ENCODE measurements at places on chromosomes 5 and 9.

DNA sequence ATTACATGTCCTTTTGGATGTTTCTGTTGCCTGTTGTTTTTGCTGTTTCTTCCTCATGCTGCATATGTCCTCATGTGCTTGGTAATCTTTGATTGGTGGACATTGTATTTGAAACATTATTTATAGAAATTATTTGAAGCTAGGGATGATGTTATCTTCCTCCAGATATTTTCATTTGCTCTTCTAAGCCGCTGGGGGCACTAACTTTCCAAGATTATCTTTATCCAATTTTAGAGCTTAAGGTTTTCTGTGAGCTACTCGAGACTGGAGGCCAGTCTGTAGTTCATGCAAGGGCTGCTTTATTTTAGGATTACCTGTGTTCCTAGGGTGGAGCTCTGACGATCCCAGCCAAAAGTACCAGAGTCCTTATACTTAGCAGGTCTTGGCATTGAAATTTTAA is 40.9 kb downstream of the STX17 start:
- DNase-seq, result no peak

- DNase-seq, result no peak
Observed at GRCh38 chr5:79285833-79286232, 49.9 kb downstream of the JMY start.

GRCh38 chr5:180399401-180400215 is 46.5 kb upstream of the GFPT2 start:
- DNase-seq, result no peak

DNA sequence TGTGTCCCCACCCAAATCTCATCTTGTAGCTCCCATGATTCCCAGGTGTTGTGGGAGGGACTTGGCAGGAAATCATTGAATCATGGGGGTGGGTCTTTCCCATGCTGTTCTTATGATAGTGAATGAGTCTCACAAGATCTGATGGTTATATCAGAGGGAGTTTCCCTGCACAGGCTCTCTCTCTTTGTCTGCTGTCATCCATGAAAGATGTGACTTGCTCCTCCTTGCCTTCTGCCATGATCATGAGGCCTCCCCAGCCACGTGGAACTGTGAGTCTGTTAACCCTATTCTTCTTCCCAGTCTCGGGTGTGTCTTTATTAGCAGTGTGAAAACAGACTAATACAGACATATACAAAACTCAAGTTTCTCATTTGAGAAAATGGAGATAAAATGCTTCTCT is 139.3 kb downstream of the FBXL7 start:
- no peak for DNase-seq

DNA sequence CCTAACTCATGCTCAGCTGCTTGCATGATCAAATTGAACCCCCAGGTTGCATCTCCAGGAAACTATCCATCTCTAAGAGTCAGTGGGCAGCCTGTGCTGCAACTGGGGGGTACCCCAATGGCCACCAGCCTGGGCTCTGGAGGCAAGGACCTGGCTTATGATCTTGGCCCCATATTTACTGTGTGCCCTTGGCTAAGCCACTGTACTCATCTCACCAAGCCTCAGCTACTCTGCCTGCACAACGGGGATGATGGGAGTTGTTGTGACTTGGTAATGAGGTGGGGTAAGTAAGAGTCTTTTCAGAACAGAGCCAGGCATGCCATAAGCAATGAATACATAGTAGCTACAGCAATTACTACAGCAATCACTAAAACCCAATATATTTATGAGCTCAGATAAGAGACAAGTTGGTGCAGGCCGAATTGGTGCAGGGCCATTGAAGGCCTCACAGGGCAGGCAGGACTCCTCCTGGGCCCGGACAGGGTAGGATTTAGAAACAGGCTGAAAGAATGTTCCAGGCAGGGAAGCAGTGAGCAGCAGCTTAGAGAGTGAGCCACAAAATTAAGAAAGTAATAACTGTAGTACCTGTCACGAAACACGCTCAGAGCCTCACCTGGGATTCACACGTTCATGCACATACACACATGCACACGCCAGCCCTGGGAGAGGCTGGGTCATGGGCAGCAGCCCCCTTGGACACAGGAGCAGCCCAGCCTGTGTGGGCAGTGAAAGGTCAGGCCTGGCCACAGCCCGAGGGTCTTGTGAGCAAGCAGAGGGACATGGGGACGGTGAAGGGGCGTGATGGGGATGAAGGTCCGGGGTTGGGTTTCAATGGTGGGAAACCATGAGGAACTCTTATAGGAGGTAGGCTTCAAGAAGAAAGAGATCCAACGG is 74.1 kb downstream of the PAX5 start:
- DNase-seq, result no peak

DNA sequence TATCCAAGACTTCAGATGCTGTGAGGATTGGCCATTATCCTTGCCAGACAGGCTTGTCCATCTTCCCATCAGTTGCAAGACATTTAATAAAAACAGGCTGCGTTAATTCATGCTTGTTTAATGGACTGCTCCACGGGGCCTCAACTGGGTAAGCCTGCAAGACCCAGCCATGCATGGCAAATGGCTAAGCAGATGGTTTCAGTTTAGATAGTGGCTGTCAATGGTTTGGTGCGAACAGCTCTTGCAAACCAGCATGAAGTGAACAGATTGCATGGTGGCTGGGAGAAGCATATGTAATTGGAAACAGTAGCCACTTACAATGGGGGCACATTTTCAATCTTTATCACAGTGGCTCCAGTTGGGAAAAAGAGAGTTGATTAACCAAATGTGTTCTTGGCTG is 628.2 kb upstream of the KLF4 start:
- DNase-seq, result peak; percentile 21

- DNase-seq, result no peak
Observed at GRCh38 chr5:108703313-108703712, 44.4 kb upstream of the FER start.

DNA sequence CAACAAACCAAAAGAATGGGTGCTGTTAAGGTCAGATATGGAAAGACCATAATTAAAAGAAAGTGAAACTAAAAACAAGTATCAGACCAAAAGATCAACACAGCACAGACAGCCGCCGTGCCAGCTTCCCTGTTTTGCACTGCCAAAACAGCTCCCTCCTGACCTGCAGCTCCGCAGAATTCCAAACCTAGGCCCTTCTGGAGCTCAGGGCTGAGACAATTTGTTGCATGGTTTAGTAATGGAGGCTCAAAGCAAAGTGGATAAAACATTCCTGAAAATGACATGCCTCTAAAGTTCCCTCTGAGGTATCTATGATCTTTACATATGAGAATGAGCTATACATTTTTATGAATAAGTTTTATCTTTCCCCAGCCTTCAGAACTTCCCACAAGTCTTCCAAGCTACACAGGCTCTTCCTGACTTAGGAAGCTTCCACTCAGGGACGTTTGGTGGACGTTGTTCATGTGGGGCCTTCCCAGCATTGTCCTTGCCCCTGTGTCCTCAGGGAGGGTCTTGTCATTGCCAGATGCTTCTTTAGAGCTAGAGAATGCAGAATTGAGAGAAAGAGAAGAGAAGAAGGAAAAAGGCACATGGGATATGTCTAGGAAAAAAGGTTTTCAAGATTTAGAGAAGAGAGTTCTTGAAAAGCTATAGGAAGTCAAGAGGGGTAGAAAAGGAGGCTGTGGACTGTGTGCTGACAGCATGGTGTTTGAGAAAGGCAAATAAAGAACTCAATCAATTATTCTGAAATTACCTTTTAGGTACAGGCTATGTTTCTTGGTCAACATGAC is 28.4 kb upstream of the SSBP2 start:
- peak; percentile 8 for DNase-seq

GRCh38 chr5:9894571-9895301 is 264.6 kb upstream of the TAS2R1 start:
- DNase-seq, result peak; percentile 16

GRCh38 chr5:160442824-160443431 is 21.3 kb downstream of the PTTG1 start:
- peak; percentile 8 for DNase-seq

- no peak for DNase-seq
Observed at GRCh38 chr9:104482921-104483570, 21.0 kb upstream of the OR13F1 start.

DNA sequence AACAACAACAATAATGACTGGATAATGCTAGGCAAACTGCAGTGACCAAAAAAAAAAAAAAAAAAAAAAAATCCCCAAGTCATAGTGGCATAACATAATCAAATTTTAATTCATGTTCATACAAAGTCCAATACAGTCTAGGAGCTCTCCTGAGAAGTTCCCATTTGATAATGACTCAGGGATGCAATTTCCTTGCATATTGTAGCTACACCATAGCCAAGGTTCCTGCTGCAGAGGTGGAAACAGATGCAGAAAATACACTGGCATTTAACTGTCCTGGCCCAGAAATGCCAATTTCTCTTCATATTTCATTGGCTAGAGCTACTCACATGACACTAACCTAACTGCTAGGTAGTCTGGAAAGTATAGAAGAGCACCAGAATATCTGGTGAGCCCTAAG is 72.2 kb upstream of the SLC12A2 start:
- no peak for DNase-seq

- DNase-seq, result no peak
Observed at GRCh38 chr5:121251954-121252353, 599.7 kb upstream of the FTMT start.

DNA sequence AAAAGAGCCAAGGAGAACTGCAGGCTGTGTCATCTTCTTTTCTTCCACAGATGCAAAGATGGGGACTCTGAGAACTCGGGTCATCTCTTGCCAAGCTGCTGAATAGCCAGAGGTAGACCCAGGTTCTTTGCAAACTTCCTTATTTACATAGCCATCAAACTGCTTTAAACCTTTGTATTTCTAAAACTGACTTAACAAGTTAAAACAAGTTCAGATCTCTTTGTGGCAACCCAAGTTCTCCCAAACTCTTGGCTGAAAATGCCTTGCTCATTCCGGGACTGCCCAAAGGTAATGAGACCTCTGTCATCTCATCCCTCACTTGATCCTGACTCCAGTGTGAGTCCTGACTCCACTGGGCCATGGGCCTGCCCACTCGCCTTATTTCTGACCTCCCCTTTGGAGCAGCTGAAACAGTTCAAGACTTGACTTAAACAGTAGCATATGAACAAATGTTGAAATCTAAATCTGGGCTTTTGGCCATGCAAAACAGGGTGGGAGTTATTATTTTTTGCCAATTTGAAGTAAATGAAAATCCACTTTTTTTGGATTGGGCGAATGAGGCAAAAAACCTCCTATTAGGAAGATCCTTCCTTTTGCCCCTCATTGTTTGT is 50.6 kb downstream of the FBXL7 start:
- no peak for DNase-seq

DNA sequence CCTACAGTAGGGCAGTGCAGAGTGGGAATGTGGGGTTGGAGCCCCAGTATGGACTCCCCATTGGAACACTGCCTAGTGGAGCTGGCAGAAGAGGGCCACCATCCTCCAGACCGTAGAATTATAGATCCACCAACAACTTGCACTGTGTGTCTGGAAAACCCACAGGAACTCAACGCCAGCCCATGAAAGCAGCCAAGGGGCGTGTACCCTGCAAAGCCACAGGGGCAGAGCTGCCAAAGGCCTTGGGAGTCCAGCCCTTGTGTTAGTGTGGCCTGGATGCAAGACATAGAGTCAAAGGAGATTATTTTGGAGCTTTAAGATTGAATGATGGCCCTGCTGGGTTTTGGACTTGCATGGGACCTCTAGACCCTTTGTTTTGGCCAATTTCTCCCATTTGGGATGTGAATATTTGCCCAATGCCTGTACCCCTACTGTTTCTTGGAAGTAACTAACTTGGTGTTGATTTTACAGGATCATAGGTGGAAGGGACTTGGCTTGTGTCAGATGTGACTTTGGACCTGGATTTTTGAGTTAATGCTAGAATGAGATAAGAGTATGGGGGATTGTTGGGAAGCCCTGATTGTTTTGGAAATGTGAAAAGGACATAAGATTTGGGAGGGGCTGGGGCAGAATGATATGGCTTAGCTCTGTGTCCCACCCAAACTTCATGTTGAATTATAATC is 266.8 kb downstream of the SEMA5A start:
- no peak for DNase-seq

DNA sequence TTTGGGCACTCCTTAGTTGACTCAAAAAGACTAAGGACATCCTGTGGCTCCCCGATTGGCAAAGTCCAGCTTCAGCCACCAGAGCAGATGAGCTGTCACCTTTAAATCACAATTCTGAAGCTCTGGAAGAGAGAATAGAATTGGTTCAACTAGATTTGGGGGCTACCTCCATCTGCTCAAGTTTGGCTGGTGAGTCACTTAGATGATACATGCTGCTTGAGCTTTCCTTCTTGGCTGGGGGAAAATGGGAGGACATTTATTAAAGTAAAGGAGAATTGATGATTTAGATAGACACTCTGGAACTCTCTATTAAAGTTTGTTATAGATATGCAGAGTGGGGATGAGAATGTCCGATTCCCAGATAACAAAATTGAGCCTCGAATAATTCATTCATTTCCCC is 30.0 kb upstream of the GRIA1 start:
- DNase-seq, result no peak

- no peak for DNase-seq
Observed at GRCh38 chr5:42404366-42404765, 18.9 kb upstream of the GHR start.

GRCh38 chr9:98370976-98371315 is 115.5 kb upstream of the TBC1D2 start:
- no peak for DNase-seq

GRCh38 chr5:95760273-95761191 is 29.4 kb downstream of the RHOBTB3 start:
- DNase-seq, result peak; percentile 52

- DNase-seq, result no peak
Observed at GRCh38 chr5:61438298-61438970, 106.4 kb downstream of the ZSWIM6 start.

GRCh38 chr5:174217527-174217926 is 172.0 kb downstream of the NSG2 start:
- no peak for DNase-seq

DNA sequence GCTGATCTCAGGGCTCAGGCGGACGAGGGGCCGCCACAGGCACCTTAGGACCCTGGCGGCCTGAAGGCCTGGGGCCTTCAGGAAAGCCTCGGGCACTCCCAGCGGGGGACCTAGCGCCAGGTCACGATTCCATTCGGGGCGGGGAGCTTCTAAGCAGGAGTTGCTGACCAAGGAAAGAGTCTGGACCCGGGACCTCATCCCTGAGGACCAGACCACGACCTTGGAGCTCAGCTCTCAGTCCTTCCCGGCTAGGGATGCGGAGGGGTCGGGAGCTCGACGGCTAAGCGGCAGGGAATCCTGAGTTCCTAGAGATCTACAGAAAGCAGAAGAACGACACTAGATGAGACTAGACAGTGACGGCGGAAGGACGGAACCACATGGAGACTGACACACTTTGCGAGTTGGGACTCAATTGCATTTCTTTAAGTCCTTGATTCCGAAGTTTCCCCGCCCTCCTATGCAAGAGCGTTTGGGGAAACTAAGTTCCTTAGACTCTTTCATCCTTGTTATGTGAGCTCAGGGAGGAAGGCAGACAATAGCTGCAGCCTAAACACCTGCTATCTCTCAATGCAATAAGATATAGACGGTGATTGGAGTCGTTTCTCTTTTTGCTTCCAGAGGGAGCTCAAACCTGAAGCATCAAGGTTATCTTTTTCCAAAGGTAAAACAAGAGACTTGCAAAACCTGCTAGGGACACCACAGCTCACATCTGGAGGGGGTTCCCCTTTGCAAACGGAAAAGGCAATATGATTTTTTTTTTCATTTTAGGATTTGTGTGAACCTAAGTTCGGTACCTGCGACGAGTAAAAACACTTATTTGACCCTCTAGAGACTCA is 9.7 kb downstream of the NR2F1-AS1 start:
- DNase-seq, result peak; percentile 32

GRCh38 chr9:128409978-128410377 is 10.7 kb upstream of the CERCAM start:
- peak; percentile 50 for DNase-seq

GRCh38 chr9:105329719-105330062 is 85.2 kb downstream of the SLC44A1 start:
- no peak for DNase-seq

Data from DMS53 (cell line).